ENCODE measurements at places on chromosomes 7 and 10.

DNA sequence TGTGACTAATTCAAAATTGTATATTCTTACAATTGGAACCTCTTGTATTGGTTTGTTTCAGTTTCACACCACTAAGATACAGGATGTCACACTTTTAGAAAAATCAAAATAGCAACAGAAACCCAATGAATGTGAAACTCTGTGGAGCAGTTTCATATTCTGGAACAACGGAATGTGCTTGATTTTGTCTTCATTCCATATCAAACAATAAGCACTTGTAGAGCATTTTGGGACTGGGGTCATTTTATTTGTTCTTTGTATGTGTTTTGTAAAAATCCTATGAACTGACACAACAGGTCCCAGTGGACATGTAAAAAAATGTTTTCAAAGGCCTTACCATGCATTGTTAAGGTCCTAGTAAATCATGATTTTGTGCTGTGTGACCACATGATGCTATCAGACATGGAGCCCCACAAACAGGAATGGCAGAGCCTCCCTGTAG is 123.1 kb downstream of the DKK1 start:
- DNase-seq = no peak

- peak; percentile 16 for DNase-seq
Measured at GRCh38 chr7:27179503-27180430, 5.3 kb downstream of the HOXA11 start.

GRCh38 chr7:1322240-1323110 is 89.8 kb downstream of the UNCX start:
- DNase-seq = no peak

DNA sequence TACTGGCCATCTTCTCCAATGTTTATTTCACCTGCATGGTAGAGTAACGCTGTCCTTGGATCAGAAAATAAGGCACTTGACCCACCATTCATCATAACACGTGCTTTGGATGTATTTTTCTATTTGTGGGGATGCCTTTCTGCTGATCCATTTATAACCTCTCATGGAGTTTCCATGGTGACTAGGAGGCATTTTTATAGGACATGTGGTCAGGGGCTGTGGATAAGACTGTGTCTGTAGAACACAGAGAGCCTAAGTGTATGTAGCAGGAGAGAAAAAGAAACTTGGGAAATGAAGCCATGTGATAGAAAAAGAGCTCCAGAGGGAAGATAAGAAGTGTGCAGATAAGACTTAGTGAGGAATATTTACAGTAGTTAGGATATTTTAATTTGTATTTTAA is 184.2 kb downstream of the POU6F2 start:
- DNase-seq = no peak

GRCh38 chr10:117174439-117175214 is 22.7 kb upstream of the KCNK18 start:
- DNase-seq = peak; percentile 58

DNA sequence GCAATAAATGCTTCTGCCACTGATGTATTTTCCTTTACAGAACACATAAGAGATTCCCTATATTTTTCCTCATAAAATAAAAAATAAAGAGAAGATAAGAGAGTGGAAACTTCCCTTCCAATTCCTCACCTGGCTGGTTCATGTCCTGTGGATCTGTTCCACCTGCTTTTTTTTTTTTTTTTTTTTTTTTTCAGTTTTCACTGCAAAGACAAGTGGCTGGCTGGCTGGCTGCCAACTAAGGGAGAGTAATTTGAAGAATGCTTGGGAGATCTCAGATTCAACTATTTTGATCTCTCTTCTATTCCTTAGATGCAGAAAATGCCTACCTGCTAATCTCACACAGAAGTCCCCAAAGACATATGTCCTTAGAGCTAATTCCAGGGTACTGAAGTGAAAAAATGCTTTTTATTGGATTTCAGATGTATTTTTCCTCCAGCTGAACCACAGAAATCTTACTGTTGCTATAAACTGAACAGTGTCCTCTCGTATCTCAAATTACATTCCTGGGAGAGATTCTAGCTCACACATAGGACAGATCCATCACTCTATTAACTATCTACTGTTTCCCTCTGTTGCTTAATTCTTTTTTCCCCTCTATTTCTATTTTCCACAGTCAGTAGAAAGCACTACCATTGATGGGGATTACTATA is 120.8 kb downstream of the NRCAM start:
- DNase-seq = no peak

DNA sequence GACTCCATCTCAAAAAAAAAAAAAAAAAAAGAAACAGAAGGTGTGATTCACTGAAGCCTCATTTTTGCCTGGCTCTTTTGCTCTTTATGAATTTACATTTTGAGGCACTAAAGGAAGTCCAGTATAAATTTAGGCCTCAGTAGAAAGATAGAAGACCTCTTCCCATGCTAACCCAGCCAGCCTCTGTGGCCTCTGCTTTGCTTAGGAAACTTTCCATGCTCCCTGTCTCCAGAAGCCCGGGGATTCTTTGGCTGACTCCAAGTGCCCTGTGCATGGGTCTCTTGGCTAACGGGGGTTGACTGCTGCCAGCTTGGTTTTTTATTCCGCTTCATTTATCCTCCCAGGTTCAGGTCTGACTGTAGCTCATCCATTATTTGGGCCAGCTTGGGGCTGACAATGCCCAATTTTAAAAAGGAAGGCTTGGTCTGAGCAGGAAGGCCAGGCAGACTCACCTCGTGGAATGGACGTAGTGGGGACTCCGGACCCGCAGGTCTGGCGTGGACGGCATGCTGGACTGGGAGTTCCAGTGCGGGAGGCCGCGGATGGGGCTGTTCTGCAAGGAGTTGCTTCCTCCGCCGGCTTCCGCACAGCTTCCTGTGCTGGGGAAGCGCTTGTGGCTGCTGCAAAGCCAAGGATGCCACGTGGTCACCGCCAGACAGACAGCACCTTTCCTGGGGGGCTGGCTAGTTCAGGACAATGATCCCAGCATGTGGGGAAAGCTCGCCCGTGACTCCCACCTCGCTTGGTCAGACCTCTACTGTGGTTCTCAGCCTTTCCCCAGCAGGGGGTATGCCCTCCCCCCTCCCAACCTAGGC is 72.3 kb downstream of the PRPF18 start:
- no peak for DNase-seq

DNA sequence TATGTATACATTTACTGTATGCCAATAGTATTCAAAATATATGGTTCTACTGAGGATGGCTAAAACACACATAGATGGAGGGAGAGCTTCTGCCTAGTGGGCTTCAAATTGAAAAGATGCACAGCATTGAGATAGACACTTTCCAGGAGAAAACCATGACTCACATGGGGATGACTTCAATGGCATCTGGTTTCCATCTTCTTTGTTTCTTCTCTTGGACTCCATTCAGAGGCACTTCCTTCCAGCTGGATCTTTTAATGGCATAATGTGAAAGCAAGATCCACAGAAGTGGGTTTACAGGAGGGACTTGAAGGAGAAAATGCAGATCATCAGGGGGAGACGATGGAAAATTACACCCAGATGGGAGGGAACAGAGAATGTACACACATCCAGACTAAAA is 84.9 kb downstream of the ZNF365 start:
- no peak for DNase-seq

DNA sequence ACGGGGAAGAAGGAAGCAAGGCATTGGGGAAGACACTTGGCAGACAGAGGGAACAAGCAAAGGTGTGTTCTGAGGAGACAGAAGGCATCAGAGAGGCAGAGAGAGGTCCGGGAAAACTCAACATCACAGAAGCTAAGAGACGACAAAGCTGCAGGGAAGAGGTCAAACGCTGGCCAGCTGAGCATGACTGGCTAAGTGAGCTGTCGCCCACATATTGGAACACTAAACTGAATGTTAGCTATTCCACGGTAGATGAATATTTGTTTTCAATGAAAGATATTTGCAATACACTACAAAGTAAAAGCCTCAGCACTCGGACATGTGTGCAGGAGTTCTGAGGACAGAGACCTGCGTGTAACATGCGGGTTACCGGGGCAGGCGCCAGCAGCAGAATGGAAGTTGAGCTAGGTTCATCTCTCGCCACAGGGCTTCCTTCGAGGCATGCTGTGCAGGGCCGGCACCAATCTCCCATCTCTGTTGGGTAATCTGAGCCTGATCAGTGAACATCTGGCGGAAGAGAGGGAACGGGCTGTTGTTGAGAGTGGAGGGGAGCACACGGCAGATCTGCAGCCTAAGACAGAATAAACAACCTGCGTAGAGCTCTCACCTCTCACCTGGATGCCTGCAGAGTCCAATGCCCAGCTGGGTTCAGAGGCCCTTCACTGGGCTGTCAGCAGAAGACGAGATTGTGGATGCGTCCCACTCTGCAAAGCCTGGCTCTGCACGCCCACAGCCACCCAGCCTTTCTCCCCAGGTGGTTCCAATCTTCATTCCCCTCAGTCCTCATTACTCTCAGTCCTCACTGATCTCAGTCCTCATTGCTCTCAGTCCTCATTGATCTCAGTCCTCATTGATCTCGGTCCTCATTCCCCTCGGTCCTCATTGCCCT is 35.9 kb downstream of the INSIG1 start:
- no peak for DNase-seq

DNA sequence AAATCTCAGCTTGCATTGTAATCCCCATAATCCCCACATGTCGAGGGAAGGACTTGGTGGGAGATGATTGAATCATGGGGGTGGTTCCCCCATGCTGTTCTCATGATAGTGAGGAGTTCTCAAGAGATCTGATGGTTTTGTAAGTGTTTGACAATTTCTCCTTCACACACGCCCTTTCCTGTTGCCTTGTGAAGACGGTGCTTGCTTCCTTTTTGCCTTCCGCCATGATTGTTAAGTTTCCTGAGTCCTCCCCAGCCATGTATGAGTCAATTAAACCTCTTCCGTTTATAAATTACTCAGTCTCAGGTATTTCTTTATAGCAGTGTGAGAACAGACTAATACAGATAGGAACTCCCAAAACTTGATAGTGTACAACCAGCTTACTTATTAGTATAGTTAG is 98.6 kb downstream of the CREM start:
- DNase-seq = no peak

- DNase-seq = no peak
Measured at GRCh38 chr10:118107040-118107439, 60.3 kb upstream of the RAB11FIP2 start.
